ENCODE measurements at places on chromosomes 2 and 18. TPM values are rescaled to one million over a fixed set of nuclear protein-coding genes. Genes with fewer than 3 reads are reported as not detected.

Gene TMEM150A
- total RNA-seq = 12.1 TPM

Gene SRD5A2
- not detected for total RNA-seq

- peak; percentile 32 for DNase-seq
Measured at GRCh38 chr2:104431701-104432121, 422.2 kb upstream of the POU3F3 start.

Gene ECEL1
- total RNA-seq = not detected

- no peak for DNase-seq
Measured at GRCh38 chr18:40032076-40032475, 1923.0 kb upstream of the PIK3C3 start.

- no peak for DNase-seq
Measured at GRCh38 chr18:78603102-78603983, 376.3 kb upstream of the SALL3 start.

Gene OTOS
- total RNA-seq = not detected

Gene GPR55
- total RNA-seq = not detected

Gene FAM110C
- total RNA-seq = 33.9 TPM

DNA sequence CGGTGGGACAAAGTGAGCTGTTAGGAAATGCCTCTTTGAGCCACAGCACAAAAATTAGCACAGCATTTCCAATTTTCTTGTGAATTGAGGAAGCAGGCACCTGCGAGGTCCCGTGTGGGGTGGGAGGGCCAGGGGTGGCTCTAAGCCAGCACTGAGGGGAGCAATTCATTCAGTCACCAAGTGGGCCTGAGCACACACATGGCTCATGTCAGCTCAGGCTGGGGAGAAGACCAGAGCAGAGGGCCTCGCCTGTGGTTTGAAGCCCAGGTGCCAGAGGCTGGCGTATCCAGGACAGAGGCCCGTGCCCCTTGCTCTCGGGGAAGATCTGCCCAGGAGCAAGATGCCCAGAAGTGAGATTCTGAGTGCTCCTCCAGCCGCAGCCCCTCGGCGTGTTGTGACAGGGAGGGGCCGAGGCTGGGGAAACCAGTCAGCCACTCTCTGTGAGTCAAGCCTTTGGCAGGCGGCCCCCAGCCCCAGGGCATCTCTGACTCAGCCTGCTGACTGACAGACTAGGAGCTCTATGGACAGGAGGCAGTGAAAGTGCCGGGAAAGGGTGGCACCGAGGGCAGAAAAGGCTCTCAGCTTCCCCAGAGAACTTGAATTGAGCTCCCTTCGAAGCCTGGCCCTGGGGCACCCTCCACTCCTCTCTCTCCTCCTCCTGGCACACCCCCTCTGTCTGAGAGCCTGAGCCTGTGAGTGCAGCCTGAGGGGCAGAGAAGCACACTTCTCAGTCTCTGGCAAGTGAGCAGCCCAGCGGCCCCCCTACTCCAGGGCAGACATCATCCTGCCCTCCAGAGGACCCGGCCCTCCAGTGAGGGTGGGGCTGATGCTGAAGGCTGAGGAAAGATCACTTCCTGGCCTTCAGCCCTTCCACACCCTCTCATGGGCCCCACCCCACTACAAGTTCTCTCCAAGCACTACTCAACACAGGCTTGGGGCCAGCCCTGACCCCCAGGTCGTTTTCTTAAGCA is 32.3 kb downstream of the CYP26B1 start:
- DNase-seq = no peak

DNA sequence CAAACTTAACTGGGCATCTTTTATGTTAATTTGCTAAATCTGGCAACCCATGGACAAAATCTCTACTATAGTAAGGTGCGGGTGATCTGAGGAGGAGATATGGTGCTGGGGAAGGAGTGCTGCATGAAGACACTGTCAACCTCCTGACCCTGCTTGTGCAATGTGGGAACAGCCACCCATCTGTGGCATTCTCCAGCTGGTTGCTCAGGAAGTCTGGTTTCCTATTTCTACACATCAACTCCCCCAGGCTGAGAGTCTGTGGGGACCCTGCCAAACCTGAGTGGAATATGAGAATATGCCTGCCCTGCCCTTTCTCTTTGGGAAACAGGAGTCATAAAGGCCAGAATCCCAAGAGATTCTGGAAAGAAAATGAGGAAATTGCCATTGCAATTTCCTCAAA is 60.1 kb upstream of the PAX3 start:
- DNase-seq = no peak

Gene ABHD1
- total RNA-seq = not detected

Gene GAREM2
- 0.33 TPM for total RNA-seq

- no peak for DNase-seq
Measured at GRCh38 chr2:45288532-45289417, 279.5 kb upstream of the SIX2 start.

- no peak for DNase-seq
Measured at GRCh38 chr2:88027697-88028389, 11.5 kb upstream of the RNU2-63P start.

- no peak for DNase-seq
Measured at GRCh38 chr2:213216461-213216860, 65.0 kb upstream of the IKZF2 start.

- DNase-seq = no peak
Measured at GRCh38 chr2:110674620-110675555, 3.0 kb downstream of the BUB1 start.

Gene ZNF532
- 8.1 TPM for total RNA-seq

DNA sequence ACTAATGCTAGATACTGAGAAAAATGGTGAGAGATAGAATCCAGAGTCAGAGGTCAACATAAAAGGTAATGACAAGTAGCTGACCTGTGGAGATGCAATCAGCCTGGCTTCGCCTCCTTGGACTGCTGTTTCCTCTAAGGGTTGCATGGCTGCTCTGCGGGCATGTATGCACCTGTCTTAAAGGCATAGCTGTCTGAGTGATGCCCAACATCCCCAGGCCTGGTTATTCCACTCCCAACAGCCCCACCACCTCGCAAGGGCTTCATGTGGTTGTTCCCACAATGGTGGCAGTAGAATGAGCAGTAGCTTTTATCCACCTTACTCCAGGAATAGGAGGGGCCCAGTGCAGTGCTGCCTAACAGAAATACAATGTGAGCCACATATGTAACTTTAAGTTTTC is 69.7 kb upstream of the ALK start:
- no peak for DNase-seq

- DNase-seq = no peak
Measured at GRCh38 chr2:235634435-235635158, 140.8 kb downstream of the AGAP1 start.

Gene IL1RL2
- 2.4 TPM for total RNA-seq

DNA sequence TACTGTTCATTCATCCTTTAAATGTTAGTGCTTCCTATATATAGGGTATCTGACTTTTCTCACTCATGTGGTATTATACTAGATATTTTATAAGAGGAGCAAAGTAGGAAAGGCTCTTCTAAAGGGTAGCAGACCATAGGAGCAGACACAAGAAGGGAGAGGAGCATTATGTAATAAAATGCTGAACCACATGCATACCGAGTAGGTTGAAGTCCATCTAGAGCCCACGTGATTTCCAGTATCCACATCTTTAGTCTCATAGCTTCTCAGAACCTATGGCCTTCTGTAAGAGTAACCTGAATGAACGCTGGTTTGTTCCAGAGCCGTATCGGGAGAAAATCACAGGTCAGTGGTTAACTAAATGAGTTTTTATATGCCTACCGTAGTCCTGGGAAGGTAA is 85.9 kb downstream of the MAP3K20 start:
- no peak for DNase-seq

DNA sequence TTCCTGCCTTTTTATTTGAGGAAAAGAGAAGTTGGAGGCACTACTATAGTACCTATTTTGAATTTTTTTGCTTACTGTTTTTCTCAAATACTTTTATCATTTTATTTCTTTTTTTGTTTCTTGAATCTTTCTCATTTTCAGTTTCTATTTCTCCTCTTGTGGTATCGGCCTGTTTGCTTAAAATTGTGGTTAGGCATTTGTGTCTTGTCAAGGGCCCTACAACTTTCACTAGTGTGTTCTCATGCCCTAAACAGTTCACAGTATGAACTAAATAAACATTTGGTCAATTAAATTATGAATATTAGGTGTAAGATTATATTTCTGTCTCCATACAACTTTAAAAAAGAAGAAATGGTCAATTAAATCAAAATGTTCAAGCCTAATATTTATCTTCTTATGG is 613.5 kb downstream of the MBD2 start:
- no peak for DNase-seq

GRCh38 chr2:1824202-1824905 is 80.0 kb upstream of the PXDN start:
- DNase-seq = no peak

DNA sequence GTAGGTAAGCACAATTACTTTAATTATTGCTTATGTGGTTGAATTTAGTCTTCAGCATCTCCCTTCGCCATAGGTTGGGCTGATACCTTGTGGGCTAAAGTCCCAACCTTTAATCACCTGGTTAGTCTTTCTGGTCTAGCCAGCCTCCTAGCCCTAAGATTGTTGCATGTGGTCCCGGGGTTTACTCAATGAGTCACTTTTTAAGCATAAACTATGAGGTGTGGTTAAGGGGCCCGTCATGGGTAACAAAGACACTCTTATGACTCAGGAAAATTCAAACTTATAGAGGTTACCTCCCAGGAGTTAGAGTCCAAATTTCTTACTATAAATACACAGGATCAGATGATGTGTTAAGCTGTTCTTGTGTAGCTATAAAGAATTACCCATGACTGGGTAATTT is 841.6 kb downstream of the TRIB2 start:
- DNase-seq = peak; percentile 60

Gene LYPD1
- not detected for total RNA-seq

GRCh38 chr2:194709840-194710239 is 947.2 kb upstream of the SLC39A10 start:
- DNase-seq = no peak

Gene CYRIA
- total RNA-seq = not detected

GRCh38 chr2:157336137-157337010 is 10.8 kb upstream of the ERMN start:
- DNase-seq = peak; percentile 66

- DNase-seq = no peak
Measured at GRCh38 chr2:726169-726568, 49.0 kb upstream of the TMEM18 start.

Gene SERPINB8
- 3.4 TPM for total RNA-seq

DNA sequence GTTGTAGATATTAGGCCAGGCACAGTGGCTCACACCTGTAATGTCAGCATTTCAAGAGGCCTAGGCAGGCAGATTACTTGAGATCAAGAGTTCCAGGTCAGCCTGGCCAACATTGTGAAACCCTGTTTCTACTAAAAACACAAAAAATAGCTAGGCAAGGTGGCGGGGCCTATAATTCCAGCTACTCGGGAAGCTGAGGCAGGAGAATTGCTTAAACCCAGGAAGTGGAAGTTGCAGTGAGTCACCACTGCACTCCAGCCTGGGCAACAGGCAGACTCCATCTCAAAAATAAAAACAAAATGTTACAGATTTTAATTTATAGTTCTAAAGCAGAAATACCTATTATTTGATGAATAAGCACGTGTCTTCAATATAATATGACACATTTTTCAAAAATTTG is 65.6 kb upstream of the UBXN4 start:
- DNase-seq = no peak

GRCh38 chr2:7057865-7058400 is 140.7 kb downstream of the RNF144A start:
- DNase-seq = no peak

DNA sequence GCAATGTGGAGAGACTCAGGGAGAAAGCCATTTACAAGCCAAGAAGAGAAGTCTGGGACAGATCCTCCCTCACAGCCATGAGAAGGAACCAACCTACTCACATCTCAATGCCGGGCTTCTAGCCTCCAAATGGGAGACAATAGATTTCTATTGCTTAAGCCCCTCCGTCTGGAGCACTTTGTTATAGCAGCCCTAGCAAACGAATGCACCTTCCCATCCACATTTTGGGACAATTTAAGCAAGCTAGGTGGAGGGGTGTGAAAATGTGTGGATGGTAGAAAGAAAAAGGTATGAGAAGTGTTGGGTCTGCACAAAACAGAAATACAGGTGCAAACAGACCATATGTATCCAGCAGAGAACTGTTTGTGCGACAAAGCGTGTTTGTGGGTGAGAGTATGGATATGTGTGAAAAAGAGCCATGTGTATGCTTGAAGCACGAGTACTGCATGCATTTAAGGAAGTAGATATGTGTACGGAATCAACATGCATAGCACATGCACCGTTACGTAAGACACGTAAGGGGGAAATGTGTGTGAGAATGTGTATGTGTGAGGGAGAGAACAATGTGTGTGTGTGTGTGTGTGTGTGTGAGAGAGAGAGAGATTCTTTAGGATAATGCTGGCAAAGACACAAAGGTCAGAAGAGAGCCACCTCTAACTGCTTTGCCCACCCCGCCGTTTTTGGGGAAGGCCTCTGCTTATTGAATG is 13.1 kb upstream of the E2F6 start:
- no peak for DNase-seq

GRCh38 chr2:187854801-187855200 is 300.6 kb upstream of the TFPI start:
- DNase-seq = no peak

Gene SLC40A1
- total RNA-seq = 87.6 TPM

Gene MC4R
- total RNA-seq = not detected

Gene FBXO36
- 0.48 TPM for total RNA-seq

- DNase-seq = no peak
Measured at GRCh38 chr2:124978597-124978996, 953.5 kb downstream of the CNTNAP5 start.

- DNase-seq = peak; percentile 56
Measured at GRCh38 chr2:85490861-85491755, 47.9 kb upstream of the MAT2A start.

Gene PARD3B
- total RNA-seq = 3.9 TPM

GRCh38 chr2:45293182-45293581 is 283.9 kb upstream of the SIX2 start:
- DNase-seq = no peak

All from HT-29 (cell line).